ENCODE measurements at places on chromosomes 16 and 17.

DNA sequence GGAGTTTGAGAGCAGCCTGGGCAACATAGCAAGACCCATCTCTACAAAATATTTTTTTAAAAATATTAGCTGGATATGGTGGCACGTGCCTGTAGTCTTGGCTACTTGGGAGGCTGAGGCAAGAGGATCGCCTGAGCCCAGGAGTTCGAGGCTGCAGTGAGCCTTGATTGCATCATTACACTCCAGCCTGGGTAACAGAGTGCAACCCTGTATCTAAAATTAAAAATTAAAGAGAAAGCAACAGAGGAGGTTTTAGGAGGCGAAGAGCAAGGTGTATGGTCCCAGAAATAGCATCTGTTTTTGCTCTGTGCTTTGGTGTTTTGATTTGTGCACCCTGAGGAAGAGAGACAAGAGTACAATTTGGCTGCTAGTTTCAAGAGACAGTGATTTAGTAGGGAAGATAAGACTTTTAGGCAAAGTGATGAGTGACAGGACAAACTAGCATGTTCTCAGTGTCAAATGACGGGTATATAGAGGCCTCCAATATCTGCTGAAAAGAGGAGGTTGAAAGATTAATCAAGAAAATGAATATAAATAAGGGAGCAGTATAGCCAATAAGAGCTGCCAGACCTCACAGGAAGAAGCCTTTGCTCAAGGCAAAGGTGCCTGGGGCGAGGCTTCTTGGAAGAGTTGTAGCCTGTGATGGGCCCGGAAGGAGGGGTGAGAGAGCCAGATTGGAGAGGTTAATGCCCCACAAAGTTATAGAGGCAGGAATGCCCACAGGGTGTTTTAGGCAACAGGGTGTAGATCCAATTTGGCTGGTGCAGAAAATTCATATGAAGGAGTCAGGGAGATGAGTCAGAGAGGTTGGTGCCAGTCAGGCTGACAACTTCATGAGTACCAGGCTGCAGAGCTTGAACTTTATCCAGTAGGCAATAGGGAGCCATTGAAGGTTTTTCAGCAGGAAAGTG, 11.4 kb downstream of the HLF start:
- no peak for DNase-seq

GRCh38 chr17:45127548-45128300, 4.6 kb downstream of the PLCD3 start:
- DNase-seq = no peak

DNA sequence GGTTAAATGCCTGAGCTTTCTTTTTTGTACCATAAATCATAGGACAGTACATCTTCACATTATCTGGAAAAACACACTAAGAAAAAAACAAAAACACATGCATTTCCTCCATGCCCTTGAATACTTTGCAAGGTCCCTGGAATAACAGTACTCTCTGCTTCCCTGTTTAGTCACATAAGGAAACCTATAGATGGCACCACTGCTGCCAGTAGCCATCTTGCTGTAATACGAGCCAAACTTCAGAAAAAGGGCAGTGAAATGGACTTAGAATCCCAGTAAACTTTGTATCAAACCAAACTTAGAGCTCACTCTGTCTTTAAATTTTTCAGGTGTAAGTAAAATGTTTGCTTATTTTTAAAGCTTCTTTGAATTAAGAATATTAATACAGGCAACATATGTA, 435.5 kb downstream of the KCNJ2 start:
- no peak for DNase-seq

- no peak for DNase-seq
Observed at GRCh38 chr16:52466994-52467393, 79.9 kb downstream of the TOX3 start.
